ENCODE measurements at places on chromosomes 5 and 9.

DNA sequence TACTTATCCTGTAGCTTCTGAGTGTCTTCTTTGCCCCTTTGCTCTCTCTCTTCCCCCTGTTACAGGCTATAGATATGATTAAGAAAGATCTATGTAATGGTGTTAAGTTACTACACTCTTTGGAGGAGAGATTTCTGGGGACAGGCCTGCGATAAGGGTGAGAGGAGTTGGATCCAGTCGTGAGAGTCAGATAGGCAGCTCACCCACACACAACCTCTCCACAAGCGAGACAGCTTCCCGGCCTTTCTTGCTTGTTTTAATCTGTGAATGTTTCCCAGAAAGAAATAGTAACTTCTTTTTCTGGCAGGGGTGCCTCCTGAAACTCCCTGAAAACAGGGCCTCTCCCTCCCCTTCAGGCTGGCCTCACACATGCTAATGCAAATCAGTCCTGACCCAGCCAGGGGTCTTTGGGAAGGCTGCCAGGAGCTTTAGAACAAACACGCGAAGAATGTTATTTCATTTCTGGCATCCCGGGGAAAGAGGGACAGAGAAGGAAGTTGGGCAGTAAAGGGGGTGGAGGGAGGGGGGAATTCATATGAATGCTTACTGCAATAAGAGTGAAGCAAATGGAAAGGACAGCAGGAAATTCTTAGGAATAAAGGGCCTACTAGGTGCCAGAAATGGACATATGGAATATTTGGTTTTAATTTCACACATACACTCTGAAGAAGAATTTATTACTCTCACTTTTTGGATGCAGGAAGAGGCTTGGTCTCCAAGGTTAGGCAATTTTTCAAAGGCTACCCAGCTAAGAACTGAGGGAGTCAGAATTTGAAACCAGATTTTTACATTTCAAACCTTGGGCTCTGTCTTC lies 215.8 kb upstream of the TRIM32 start:
- DNase-seq: no peak

- DNase-seq: no peak
Observed at GRCh38 chr5:178067755-178068154, 45.6 kb upstream of the N4BP3 start.

GRCh38 chr9:126471084-126471624 lies 142.6 kb upstream of the LMX1B start:
- peak; percentile 39 for DNase-seq

GRCh38 chr9:87567983-87568382 lies 70.3 kb downstream of the DAPK1 start:
- no peak for DNase-seq

GRCh38 chr9:89872913-89873707 lies 268.3 kb downstream of the GADD45G start:
- DNase-seq: no peak

GRCh38 chr5:107820429-107820828 lies 149.7 kb upstream of the EFNA5 start:
- DNase-seq: no peak

DNA sequence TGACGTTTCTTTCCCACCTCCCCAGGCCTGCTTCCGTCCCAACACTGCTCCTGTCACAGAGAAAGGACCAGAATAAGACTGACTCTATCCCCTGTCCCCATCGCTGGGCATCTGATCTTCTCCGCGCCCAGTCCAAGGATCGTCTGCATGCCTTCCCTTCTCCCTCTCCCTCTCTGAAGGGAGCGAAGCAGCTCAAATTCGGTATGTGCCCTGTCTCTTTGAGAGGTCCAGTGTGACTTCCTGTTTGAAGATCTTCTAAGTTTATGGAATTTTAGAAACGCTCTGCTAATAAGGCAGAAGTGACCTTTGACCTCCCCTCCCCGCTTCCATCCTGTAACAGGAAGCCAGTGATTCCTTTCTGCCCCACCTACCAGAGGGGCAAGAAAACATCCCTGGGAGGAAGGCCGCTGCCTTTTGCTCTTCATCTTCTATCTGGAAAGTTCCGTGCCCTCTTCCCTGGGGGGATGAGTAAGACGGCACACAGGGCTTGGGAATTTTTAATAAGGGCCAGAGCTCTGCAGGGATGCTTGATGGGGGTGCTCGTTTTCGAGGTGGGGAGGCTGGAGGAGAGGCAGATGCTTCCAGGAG lies 40.7 kb upstream of the RNU6ATAC start:
- no peak for DNase-seq

GRCh38 chr9:98720402-98720801 lies 11.7 kb upstream of the GABBR2 start:
- DNase-seq: no peak

DNA sequence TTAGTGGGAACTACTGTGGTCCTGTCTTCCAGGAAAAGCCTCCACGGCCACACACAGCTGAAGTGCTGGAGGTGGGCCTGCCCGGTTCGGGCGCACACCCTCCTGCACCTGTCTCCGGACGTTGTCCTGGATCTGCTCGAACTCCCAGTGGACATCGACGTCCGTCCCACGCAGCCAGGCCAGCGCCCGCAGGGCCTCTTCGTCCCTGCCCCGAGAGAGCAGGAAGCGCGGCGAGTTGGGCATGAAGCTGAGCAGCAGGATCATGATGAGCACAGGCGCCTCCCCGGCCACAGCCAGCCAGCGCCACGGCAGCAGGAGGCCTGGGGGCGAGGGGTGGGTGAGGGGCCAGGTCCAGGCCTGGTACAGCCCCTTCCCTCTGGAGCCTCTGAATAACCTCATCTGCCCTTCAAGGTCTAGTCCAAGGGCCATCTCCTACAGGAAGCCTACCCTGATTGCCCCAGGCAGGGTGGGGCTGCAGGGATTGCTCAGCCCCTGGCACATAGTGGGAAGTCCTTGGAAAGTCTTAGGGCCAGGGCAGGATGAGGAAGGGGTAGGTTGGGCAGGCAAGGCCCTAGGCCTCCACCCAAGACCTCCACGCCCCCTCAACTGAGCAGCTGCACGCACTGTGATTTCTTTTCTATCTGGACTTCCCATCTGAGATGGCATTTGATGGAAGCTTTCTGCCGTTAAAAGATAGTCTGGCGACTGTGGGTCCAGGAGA lies 3.4 kb downstream of the SLC2A6 start:
- DNase-seq: no peak

- no peak for DNase-seq
Observed at GRCh38 chr5:93583768-93584595, 960 bp downstream of the NR2F1 start.

DNA sequence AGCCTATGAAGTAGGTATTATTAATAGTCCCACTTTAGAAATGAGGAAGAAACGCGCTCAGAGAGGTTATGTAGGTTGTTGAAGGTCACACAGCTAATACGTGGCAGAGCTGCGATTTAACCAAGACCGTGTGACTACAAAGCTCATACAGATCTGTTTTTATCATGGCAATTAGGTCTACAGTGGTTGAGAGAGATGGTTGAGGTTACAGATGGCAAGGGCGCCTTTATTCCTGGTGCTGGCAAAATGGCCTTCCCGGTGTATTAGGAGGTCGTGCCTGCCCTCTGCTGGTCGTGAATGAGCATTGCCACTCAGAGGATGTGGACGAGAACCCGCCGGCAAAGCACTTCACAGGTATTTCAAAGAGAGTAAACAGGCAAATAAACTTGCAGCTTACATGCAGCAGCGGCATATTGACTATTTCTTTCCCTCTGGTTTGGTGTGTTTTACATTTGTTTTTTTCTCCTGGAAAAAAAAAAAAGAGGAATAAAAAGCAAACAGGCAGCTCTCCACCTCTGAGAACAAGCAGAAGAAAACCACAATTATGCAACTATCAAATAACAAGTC lies 65.3 kb upstream of the EGFLAM start:
- DNase-seq: peak; percentile 43

GRCh38 chr5:140222416-140222815 lies 47.4 kb downstream of the CYSTM1 start:
- DNase-seq: no peak

GRCh38 chr5:68440651-68441050 lies 225.1 kb downstream of the PIK3R1 start:
- DNase-seq: no peak

- DNase-seq: no peak
Observed at GRCh38 chr5:76555717-76556116, 67.5 kb downstream of the F2RL2 start.

GRCh38 chr9:69121155-69122081 lies 52.7 kb upstream of the TJP2 start:
- peak; percentile 15 for DNase-seq

DNA sequence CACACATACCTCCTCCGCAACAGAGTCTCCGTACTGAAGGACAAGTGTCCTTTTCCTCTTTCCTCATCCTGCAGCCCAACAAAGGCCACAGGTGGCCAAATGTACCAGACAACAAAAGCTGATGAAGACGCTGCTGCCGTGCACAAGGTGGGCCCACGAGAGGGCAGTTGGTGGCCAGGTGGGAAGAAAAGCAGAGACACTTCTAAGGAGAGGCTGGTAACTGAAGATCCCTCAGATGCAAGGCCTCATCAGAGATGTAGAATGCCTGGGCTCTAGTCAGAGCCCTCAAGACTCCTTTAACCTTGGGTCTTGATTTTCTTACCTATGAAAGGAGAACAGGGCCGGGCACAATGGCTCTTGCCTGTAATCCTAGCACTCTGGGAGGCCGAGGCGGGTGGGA lies 75.7 kb downstream of the NRG2 start:
- DNase-seq: no peak

- peak; percentile 21 for DNase-seq
Observed at GRCh38 chr5:66171349-66172344, 27.5 kb downstream of the SREK1 start.

- peak; percentile 23 for DNase-seq
Observed at GRCh38 chr9:100352201-100352726, 478 bp downstream of the TEX10 start.

DNA sequence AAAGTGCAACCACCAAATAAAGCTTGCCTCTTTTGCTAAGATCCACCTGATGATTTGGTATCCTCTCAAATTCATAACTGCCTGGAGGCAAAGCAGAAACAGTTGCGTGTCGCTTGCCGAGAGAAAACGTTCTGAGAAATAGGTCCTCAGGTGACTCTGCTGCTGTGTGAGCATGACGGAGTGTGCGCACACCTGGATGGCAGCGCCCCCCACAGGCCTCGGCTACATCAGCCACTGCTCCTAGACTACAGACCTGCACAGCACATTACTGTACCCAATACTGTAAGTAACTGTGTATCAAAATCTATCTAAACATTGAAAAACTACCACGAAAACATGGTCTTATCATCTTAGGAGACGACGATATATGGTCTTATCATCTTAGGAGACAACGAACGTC lies 87.4 kb downstream of the CAMSAP1 start:
- DNase-seq: no peak
